ENCODE measurements at places on chromosomes 3 and 15.

GRCh38 chr15:70702584-70702983, 60.8 kb downstream of the UACA start:
- H3K36me3 ChIP-seq: no peaks in the 10 kb centered on the region
- H3K27me3 ChIP-seq: no peaks in the 10 kb centered on the region
- no peak for DNase-seq
- peaks cover 32% of the 10 kb centered on the region for H3K4me1 ChIP-seq

GRCh38 chr15:72135719-72136118, 17.5 kb downstream of the SENP8 start:
- DNase-seq: no peak
- no peaks in the 10 kb centered on the region for H3K27me3 ChIP-seq
- no peaks in the 10 kb centered on the region for H3K36me3 ChIP-seq
- no peaks in the 10 kb centered on the region for H3K4me1 ChIP-seq

DNA sequence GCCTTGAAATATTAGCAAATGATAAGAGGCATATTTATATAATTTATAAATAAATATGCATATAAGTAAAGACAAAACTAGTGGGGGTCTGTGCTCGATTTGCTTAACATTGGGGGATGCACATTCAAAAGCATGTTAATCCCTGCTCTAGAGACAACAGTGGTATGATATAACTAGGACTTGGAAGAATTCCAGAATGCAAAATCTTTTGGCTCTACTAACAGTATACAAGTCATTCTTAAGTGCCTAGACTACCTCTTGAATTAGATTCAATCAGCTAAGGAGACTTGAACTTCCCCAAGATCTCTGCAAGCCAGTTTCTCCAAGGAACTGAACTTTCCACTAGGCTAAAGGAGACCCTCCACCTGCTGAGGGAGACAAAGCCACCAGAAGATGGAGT, 282.7 kb upstream of the RORA start:
- DNase-seq: no peak
- no peaks in the 10 kb centered on the region for H3K36me3 ChIP-seq
- H3K4me1 ChIP-seq: peaks cover 5% of the 10 kb centered on the region
- H3K27ac ChIP-seq: no peak overlapping the region
- no peaks in the 10 kb centered on the region for H3K27me3 ChIP-seq
- H3K4me3 ChIP-seq: no peak overlapping the region

GRCh38 chr3:104933972-104934371, 432.7 kb upstream of the ALCAM start:
- H3K4me3 ChIP-seq: no peak overlapping the region
- no peaks in the 10 kb centered on the region for H3K27me3 ChIP-seq
- no peaks in the 10 kb centered on the region for H3K4me1 ChIP-seq
- no peaks in the 10 kb centered on the region for H3K36me3 ChIP-seq
- H3K27ac ChIP-seq: no peak overlapping the region

GRCh38 chr3:113018536-113019181, 27.9 kb downstream of the GTPBP8 start:
- H3K4me3 ChIP-seq: peak overlapping the region; percentile 95
- peak overlapping the region; percentile 86 for H3K27ac ChIP-seq
- peaks cover 7% of the 10 kb centered on the region for H3K36me3 ChIP-seq
- no peaks in the 10 kb centered on the region for H3K27me3 ChIP-seq
- no peak for DNase-seq

- H3K27me3 ChIP-seq: no peaks in the 10 kb centered on the region
- no peak overlapping the region for H3K4me3 ChIP-seq
- no peak for DNase-seq
- H3K27ac ChIP-seq: peak overlapping the region; percentile 23
- H3K36me3 ChIP-seq: no peaks in the 10 kb centered on the region
Observed at GRCh38 chr15:32873284-32874114, 155.7 kb downstream of the GREM1 start.

DNA sequence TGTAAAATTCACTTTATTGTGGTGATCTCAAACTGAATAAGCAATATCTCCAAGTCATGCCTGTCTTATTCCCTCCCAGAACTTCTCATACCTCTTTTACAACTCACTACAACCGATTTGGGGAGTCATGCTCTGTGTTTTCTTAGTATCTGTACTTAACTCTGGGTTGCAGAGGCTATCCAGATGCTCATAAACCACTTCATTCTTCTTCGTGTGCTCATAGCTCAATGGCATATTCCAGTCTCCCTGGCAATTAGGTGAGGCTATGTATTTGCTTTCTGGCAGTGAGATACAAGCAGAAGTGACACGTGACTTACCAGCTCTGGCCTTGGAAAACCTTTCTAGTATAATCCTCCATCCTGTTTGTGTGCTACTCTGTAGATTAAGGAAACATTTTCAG, 360.9 kb downstream of the ZNF385D start:
- H3K4me3 ChIP-seq: no peak overlapping the region
- DNase-seq: no peak
- H3K27ac ChIP-seq: no peak overlapping the region
- no peaks in the 10 kb centered on the region for H3K27me3 ChIP-seq
- H3K4me1 ChIP-seq: no peaks in the 10 kb centered on the region
- no peaks in the 10 kb centered on the region for H3K36me3 ChIP-seq

DNA sequence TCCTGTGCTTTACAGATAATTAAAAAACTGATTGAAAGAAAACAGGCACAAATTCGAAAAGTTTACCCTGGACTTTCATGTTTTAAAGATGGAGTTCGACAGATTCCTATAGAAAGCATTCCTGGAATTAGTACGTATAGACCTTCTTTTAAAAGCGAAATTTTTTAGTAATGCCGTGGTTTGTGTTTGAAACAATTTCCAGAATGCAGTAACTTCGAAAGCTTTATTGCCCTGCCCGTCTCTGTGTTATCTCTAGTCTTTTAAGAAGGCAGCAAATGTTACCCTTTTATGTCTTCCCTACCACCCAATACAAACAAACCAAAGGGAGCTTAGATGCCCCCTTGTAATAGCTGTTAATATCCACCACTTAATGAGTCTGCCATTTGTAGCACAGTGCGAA, 39.7 kb downstream of the SGO1 start:
- H3K4me1 ChIP-seq: peaks cover 17% of the 10 kb centered on the region
- H3K27ac ChIP-seq: no peak overlapping the region
- H3K4me3 ChIP-seq: no peak overlapping the region

- peaks cover 13% of the 10 kb centered on the region for H3K27me3 ChIP-seq
- peak; percentile 50 for DNase-seq
- H3K27ac ChIP-seq: peak overlapping the region; percentile 87
- H3K4me3 ChIP-seq: peak overlapping the region; percentile 97
Observed at GRCh38 chr15:22979238-22980188, 655 bp downstream of the CYFIP1 start.

DNA sequence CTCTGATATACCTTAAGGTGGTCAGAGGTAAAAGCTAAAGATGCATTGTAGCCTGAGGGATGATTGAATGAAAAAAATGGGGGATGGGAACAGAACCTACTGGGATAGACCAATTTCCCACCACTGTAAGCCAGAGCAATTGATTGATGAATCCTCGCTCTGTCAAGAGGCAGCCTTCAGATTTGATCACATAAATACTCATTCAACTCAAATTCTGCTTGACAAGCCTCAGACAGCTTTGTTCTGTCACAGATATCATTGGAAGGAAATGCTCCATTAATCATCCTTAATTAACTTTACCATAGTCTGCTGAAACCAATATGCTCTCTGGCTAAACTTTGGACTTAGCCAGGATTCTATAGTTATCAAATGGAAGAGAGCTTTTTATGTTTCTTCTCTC, 467.8 kb downstream of the MECOM start:
- H3K4me3 ChIP-seq: no peak overlapping the region
- no peaks in the 10 kb centered on the region for H3K36me3 ChIP-seq
- no peak for DNase-seq

GRCh38 chr3:109005443-109005842, 51.8 kb upstream of the GUCA1C start:
- no peaks in the 10 kb centered on the region for H3K27me3 ChIP-seq
- no peaks in the 10 kb centered on the region for H3K36me3 ChIP-seq
- no peak overlapping the region for H3K27ac ChIP-seq
- H3K4me1 ChIP-seq: no peaks in the 10 kb centered on the region

DNA sequence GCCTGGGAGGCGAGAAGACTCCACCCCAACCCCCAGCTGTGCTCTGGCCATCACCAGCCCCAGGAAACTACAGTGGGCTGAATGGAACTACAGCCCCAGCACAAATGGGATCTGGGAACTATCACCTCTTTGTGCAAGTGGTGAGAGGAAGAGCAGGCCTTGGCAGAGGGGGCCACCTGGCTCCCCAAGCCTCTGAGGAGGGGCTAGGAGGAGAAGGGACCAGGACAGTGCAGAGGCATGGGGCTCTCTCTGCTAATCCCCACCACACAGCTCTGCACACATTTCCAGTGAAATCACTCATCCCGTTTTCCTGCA, 31.6 kb downstream of the KY start:
- peak overlapping the region; percentile 36 for H3K27ac ChIP-seq
- H3K36me3 ChIP-seq: no peaks in the 10 kb centered on the region
- DNase-seq: no peak
- H3K27me3 ChIP-seq: no peaks in the 10 kb centered on the region
- H3K4me1 ChIP-seq: peaks cover 8% of the 10 kb centered on the region

DNA sequence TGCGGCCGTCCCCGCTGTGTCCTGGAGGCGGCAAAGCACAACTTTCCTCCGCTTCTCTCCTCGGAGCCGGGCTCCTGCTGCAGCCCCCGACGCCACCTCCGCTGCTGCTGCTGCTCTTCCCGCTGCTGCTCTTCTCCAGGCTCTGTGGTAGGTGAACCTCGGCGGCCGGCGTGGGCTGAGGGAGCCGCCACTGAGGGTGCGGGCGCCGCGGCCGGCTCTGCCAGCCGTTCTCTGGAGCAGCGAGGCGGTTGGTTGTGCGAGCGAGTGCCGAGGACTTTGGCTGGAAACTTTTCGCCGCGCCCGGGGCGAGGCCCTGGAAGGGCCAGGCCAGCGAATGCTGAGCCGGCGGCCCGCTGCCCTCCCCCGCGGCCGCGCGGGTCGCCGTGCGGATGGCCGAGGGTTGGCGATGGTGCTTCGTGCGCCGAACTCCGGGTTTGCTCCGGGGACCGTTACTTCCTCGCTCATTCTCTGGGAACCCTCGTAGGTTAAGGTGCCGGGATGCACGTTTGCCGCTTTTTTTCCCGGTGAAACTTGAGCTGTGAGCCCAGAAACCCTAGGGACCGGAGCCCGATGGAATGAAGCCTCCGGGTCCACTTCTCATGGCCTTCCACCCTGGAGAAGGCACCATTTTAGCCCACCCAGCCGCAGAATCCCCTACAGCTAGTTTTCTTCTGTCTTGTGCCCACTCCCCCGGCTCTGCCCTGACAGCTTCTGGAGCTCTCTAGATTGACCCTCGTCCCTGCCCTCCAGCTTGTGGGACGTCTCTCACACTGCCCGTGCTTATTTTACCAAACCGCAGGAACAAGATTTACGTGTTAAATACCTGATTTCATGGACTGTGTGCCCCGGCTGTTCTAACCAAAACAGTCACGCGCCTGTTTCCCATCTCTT, 660 bp downstream of the NECTIN3 start:
- H3K27me3 ChIP-seq: no peaks in the 10 kb centered on the region
- peak overlapping the region; percentile 96 for H3K4me3 ChIP-seq
- DNase-seq: peak; percentile 28

GRCh38 chr3:119538772-119539171, 20.6 kb downstream of the CD80 start:
- no peaks in the 10 kb centered on the region for H3K27me3 ChIP-seq
- H3K4me1 ChIP-seq: no peaks in the 10 kb centered on the region
- DNase-seq: no peak

- no peaks in the 10 kb centered on the region for H3K27me3 ChIP-seq
- H3K4me3 ChIP-seq: peak overlapping the region; percentile 76
- peaks cover 57% of the 10 kb centered on the region for H3K4me1 ChIP-seq
Observed at GRCh38 chr15:52261498-52262242, 33.9 kb downstream of the MYO5C start.

DNA sequence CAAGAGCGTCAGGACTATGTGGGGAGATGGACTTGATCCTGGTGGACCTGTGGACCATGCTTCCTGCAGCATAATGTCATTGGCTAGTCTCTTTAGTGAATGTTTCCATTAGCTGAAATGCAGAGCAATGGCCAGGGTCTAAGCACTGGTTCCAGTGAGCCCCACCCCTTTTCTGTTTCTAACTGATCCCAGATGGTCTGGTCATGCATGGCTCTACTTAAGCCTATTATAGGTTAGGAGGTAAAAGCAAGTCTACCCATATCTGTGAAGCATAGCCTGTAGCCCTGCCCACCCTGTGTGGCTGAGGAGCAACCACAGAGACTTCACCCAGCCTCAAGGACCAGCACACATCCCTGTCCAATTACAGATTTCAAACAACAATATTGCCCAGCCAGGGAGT, 419.2 kb downstream of the ZNF385D start:
- H3K27ac ChIP-seq: no peak overlapping the region
- no peaks in the 10 kb centered on the region for H3K27me3 ChIP-seq
- H3K36me3 ChIP-seq: no peaks in the 10 kb centered on the region
- H3K4me3 ChIP-seq: no peak overlapping the region
- peaks cover 2% of the 10 kb centered on the region for H3K4me1 ChIP-seq

GRCh38 chr15:55799291-55800212, 56.6 kb upstream of the PRTG start:
- H3K27ac ChIP-seq: peak overlapping the region; percentile 96
- H3K4me1 ChIP-seq: peaks cover 49% of the 10 kb centered on the region
- H3K4me3 ChIP-seq: no peak overlapping the region

DNA sequence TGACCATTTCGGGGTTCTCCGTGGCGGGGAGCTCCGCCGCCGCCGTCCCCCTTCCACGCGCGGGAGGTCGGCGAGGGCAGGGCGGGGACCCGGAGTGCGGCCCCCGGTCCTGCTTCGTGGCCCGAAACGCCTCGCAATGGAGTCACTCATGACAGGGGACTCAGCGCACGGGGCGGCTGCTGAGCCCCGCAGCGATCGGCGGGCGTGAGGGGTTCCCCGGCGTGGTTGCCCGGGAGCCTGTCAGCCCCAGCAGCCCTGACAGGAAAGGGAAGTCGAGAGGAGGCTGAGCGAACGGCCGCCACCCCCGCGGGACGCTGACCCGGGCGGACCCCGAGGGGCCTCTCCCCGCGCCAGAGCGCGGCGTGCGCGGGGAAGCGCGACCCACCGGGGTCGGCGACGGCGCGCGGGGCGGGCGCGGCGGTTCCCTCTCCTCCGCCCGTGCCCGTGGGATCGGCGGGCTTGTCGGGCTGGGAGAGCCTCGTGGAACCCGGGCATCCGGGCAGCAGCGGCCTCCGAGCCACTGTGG, 564 bp upstream of the PIGZ start:
- no peak for DNase-seq
- peaks cover 48% of the 10 kb centered on the region for H3K27me3 ChIP-seq
- peaks cover 2% of the 10 kb centered on the region for H3K36me3 ChIP-seq
- H3K4me3 ChIP-seq: no peak overlapping the region
- H3K4me1 ChIP-seq: peaks cover 5% of the 10 kb centered on the region

- no peak for DNase-seq
- no peak overlapping the region for H3K4me3 ChIP-seq
- H3K27ac ChIP-seq: no peak overlapping the region
- H3K27me3 ChIP-seq: no peaks in the 10 kb centered on the region
- peaks cover 10% of the 10 kb centered on the region for H3K4me1 ChIP-seq
Observed at GRCh38 chr3:50652709-50653108, 22.0 kb upstream of the DOCK3 start.

DNA sequence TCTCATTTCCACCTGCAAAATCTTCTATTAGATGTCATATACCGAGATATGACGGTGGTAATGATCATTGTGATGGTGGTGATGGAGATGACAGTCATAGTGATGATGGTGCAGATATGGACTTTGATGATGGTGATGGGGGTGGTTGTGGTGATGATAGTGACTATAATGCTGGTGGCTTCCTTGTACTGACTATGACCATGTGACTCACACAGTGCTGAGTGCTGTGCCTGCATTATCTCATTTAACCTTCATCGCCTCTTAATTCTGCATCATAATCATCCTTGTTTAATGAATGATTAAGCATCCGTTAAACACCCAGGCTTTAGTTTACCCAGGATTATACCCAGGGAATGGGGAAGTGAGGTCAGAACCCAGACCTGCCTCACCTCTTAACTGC, 331.7 kb downstream of the FEZF2 start:
- no peaks in the 10 kb centered on the region for H3K36me3 ChIP-seq
- peaks cover 16% of the 10 kb centered on the region for H3K4me1 ChIP-seq
- no peak overlapping the region for H3K27ac ChIP-seq
- H3K4me3 ChIP-seq: no peak overlapping the region
- no peaks in the 10 kb centered on the region for H3K27me3 ChIP-seq
- no peak for DNase-seq

Measured in neural crest cell (in vitro differentiated cells).